ENCODE measurements at places on chromosomes 12 and 14. TPM values are rescaled to one million over a fixed set of nuclear protein-coding genes. Genes with fewer than 3 reads are reported as not detected.

GRCh38 chr12:44224399-44225148 is 388.7 kb downstream of the TMEM117 start:
- H3K36me3 ChIP-seq: no peaks in the 10 kb centered on the region
- H3K27ac ChIP-seq: no peak overlapping the region
- no peak for DNase-seq
- no peak overlapping the region for H3K4me3 ChIP-seq
- no peaks in the 10 kb centered on the region for H3K27me3 ChIP-seq
- H3K4me1 ChIP-seq: no peaks in the 10 kb centered on the region

CLECL1 gene
- total RNA-seq: not detected

JAG2 gene
- total RNA-seq: 6.0 TPM

- no peak overlapping the region for H3K27ac ChIP-seq
- no peak for DNase-seq
- no peaks in the 10 kb centered on the region for H3K27me3 ChIP-seq
- no peaks in the 10 kb centered on the region for H3K4me1 ChIP-seq
- no peak overlapping the region for H3K4me3 ChIP-seq
Observed at GRCh38 chr12:11524446-11524845, 125.0 kb upstream of the ETV6 start.

- no peaks in the 10 kb centered on the region for H3K27me3 ChIP-seq
- H3K4me3 ChIP-seq: no peak overlapping the region
- no peak overlapping the region for H3K27ac ChIP-seq
- no peaks in the 10 kb centered on the region for H3K36me3 ChIP-seq
- H3K4me1 ChIP-seq: no peaks in the 10 kb centered on the region
- DNase-seq: no peak
Observed at GRCh38 chr14:34211732-34212131, 250.3 kb downstream of the SPTSSA start.

DNA sequence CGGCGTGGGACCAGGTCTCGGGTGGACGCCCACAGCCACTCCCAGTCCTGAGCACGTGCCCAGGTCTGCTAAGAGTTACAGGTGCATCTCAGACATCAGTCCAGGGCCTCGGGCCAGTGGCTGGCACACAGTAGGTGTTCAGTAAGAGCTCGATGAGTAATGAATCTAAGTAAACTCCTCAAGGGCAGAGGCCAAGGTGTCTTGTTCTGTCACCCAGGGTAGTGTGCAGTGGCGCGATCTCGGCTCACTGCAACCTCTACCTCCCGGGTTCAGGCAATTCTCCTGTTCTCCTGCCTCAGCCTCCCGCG is 11.2 kb downstream of the TTC7B start:
- peaks cover 16% of the 10 kb centered on the region for H3K4me1 ChIP-seq
- no peaks in the 10 kb centered on the region for H3K27me3 ChIP-seq
- no peak for DNase-seq
- H3K4me3 ChIP-seq: no peak overlapping the region

Measured in transverse colon (tissue), 4 donors.